ENCODE measurements at places on chromosomes 6 and 20.

GRCh38 chr20:49724408-49725223 lies 10.9 kb upstream of the B4GALT5 start:
- DNase-seq, result no peak

GRCh38 chr6:142301651-142302391 lies at the start of gene ADGRG6:
ADGRG6 (plus strand) TSS chr6:142302007; CDS start chr6:142302330, 323 bp downstream.
- DNase-seq, result no peak

GRCh38 chr20:36883977-36884535 lies 8.1 kb downstream of the TLDC2 start:
- DNase-seq, result no peak

GRCh38 chr6:33717934-33718455 lies 6.5 kb upstream of the UQCC2 start:
- DNase-seq, result no peak

DNA sequence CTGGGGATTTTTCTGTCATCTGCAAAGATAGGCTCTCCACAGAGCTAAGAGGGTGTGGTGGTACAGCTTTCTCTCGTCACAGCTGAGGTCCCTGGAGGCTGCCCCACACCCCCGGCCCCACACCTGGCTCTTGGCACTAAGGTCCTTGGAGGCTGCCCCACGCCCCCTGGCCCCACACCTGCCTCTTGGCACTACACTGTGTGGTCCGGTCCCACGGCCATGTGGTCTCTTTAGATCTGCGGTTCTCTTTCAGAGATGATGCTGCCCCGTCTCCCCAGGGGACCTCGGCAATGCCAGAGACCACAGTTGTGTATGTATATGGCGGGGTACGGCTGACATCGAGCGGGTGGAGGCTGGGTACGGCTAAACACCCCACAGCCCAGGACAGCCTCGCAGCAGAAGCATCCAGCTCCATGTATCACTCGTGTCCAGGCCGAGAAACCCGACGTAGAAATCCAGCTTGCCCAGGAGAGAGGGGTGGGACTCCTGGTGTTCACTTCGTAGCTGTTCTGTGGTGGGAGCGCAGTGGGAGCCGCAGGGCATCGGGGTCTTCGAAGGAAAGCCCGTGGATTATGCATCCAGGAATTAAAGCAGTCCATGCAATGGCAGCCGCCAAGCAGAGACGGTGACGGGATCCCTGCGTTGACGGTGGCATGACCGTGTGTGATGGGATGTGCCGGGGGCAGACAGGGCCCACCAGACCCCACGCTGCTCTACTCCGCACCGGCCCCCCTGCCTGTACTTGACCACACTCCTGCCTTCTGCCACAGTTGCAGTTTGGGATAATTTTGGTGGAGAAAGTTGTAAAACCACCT lies 292.1 kb downstream of the CDH4 start:
- DNase-seq, result no peak

DNA sequence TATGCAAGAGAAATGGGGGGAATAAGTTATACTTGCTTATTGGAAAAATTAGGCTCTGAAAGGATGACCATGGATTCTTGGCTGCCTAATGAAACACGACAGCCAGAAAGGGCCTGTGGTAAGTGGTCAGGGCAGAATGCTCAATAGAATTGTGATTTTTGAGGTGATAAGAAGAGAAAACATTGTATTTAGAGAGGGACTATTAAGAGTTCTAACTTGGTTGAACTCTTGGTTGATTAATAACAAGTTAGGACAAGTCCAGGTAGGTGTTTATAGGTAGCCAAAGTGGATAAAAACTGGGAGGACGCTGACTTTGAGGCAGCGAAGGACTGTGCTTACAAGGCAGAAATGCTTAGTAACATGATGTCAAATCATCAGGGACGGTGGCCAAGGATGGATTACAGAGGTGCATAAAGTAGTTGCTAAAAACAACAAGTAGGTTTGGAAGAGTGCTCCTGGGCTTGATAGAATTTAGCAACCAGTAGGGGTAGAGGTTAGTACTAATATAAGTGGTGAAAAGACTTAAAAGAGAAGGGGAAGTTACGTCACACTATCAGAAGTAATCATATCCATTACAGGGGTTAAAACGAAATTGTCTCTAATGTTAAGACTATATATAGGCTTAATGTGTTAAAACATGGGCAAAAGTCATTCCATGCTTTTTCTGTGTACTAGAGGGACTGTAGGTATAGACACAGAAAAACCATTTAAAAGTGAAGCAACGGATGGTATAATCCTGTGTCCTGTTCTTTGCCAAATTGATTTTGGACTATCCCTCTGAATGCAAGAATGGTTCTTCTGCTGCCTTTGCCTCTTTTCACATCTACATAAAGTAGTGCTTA lies 98.6 kb downstream of the EYA4 start:
- DNase-seq, result no peak

DNA sequence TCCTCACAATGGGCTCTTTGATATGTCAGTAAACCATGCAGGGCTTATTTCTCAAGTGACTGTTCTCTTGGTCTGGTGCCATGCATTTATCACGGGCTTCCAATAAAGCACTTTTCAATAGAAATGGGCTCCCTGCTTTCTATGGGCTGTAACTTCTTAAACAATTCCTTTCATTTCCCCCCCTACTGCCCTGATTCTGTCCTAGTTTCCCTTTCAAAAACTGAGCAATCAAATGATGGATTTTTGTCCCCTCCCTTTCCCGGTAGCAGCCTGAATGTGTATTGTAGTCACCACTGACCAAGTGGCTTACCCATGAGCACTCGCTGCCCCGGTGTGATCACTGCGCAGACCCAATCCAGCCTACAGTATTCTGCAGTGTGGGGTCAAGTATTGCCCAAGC lies 13.9 kb downstream of the RPS10 start:
- DNase-seq, result no peak

DNA sequence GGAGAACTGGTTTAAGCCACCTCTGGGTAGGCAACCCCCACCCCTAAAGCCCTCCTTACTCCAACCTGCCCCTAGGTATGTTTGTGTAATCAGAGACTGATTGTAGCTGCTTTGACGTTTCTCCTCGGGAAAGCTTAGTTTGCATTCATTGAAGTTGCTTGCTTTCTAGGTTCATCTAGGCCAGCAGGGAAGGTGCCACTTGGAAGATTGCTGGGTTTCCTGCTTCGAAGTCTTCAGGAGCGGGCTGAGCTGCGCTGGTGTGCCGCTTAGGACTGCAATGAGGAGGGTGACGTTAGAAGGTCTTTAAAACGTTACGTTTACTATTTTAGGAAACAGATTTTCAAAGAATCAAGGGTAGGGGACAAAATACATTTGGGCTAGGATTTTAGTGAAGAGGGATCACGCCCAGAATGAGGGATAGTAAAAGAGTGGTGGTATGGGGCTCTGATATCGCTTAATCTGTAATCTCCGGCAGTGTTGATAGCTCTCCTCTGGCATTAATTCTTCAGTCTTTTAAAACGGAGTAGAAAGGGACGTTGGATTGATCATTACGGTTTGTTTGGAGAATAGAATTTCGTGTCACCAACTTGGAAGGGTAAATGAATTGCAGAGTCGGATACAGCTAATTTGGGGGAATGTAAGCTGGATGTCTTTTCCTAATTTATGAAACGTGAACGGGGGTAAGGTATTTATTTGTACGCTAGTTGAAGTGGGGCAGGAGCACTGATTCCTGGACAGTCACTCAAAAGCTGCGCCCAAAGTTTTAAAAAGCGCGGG lies 92.6 kb upstream of the PRDM1 start:
- DNase-seq, result no peak

GRCh38 chr6:20688710-20689500 lies 154.6 kb downstream of the CDKAL1 start:
- no peak for DNase-seq

GRCh38 chr6:2940851-2941250 lies 30.5 kb downstream of the SERPINB6 start:
- DNase-seq, result no peak

- DNase-seq, result no peak
Measured at GRCh38 chr6:137815692-137816091, 51.4 kb upstream of the TNFAIP3 start.

- no peak for DNase-seq
Measured at GRCh38 chr6:117739869-117740268, 64.6 kb downstream of the NUS1 start.

- DNase-seq, result no peak
Measured at GRCh38 chr20:51118216-51118615, 95.3 kb upstream of the KCNG1 start.

- no peak for DNase-seq
Measured at GRCh38 chr6:84362193-84362821, 134.9 kb upstream of the CEP162 start.

- DNase-seq, result no peak
Measured at GRCh38 chr20:57769756-57770155, 59.9 kb upstream of the PMEPA1 start.

DNA sequence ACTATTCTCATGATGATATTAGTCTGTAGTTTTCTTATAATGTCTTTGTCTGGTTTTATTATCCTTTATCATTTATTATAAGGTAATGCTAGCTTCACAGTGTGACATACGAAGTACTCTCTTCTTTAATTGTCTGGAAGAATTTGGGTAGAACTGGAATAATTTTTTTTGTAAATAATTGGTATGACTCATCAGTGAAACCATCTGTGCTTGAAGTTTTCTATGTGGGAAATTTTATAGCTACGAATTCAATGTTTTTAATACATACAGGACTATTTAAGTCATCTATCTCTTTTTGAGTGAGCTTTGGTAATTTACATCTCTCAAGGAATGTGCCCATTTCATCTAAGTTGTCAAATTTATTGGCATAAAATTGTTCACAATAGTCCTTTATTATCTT lies 86.3 kb downstream of the SOD2 start:
- DNase-seq, result no peak

- no peak for DNase-seq
Measured at GRCh38 chr6:42212442-42212841, 5.2 kb downstream of the MRPS10 start.

DNA sequence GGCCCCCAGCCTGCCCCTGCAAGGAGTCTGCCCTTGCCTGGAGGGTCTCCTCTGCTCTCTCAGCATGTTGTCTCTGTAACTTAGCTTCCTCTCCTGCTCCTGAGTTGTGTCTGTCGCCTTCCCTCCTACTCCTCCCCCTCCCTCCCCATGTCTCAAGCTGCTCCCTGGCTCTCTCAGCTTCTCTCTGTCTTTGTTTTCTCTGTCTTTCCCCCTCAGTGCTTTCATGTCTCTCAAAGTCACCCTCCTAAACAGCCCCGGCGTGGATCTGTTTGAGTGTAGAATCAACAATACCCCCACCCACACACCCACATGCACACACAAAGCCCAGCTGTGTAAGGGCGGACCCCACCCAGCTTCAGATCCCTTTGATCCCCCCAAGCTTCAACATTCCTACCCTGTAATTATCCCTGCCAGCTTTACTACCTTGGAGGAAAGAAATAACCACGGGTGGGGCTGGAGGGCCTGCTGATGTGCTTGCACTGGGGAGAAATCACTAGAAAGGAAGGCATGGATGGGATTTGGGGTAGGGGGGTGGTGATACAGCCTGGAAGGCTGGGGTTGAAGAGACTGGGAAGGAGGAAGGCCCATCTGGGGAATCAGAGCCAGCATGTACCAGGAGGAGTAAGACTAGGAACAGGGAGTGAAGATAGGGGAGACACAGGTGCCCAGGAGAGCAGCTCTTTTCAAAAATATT lies 1.0 kb upstream of the LY6G6D start:
- no peak for DNase-seq

DNA sequence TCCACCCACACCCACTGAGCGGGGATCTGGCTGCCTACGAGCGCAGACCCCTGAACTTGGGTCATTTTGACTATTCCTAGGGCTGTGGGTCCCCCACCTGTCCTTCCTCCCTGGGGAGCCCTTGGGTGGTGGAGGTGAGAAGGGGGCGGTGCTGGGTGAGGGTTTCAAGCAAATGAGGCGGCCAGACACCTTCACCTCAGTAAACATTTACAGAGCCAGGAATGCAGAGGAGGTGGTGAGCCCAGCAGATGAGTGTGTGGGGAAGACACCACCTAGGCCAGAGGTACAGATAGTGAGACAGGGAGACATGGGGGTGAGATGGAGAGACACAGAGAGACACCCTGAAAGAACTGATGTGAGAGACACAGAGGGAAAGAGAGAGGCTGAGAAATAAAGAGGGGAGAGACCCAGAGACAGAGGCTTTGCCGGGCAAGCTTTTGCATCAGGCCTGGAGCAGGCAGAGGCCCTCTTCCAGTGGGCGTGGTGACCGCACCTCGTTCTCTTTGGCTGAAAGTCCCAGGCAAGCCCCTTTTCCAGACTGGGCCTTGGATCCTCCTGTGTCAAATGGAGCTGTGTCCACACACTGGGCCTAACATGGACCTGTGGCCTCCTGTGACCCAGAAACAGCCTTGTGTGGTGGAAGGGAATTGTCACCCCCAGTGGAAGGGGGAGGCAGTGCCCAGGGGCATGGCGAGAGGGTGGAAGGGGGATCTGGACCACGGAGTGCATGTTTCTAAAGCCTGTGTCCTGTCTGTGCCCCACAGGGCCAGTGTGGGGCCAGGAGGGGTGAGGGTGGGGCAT lies 29.7 kb downstream of the CEBPB start:
- no peak for DNase-seq

- no peak for DNase-seq
Measured at GRCh38 chr6:26550250-26550993, 12.3 kb downstream of the HMGN4 start.

- no peak for DNase-seq
Measured at GRCh38 chr20:51470499-51470820, 72.1 kb downstream of the NFATC2 start.

DNA sequence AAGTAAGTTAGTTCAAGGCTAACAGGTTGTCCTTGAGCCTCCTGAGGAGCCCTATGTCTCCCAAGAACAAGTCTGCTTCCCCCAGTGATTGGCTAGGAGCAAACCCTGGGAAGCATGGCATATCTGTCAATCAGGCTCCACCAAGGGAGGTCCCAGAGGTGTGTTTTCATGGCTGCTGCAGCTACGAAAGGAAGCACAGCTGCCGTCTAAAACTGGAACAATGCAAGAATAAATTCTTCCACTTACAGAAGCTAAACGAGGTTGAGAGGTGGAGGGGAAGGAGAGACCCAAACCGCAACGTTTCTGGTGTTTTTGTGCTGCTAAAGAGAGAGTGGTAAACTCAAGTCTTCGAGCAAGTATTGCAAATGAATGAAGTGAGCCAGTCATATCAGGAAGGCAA lies 4.9 kb upstream of the PTGIS start:
- DNase-seq, result no peak

DNA sequence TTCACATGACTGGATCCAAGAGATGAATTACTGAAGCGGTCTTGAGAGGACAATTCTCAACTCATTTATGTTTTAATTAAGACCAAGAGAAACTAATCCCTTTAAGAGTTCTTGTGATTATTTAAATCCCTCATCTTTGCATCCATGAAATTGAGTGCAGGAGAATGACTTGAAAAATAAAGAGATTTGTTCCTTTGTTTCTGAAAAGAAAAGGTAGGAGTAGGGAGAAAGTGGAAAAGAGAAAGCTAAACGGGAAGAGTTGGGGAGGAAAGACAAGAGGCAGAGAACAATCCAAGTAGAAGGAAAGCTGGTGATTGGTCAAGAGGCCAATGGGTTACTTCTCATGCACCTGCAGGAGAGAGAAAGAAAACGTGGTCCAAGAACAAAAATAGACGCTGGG lies 75.2 kb upstream of the SOX4 start:
- no peak for DNase-seq

- no peak for DNase-seq
Measured at GRCh38 chr20:24403406-24403805, 66.0 kb upstream of the SYNDIG1 start.

Data from esophagus squamous epithelium (tissue), 5 donors.